ENCODE measurements at places on chromosomes 2 and 18.

DNA sequence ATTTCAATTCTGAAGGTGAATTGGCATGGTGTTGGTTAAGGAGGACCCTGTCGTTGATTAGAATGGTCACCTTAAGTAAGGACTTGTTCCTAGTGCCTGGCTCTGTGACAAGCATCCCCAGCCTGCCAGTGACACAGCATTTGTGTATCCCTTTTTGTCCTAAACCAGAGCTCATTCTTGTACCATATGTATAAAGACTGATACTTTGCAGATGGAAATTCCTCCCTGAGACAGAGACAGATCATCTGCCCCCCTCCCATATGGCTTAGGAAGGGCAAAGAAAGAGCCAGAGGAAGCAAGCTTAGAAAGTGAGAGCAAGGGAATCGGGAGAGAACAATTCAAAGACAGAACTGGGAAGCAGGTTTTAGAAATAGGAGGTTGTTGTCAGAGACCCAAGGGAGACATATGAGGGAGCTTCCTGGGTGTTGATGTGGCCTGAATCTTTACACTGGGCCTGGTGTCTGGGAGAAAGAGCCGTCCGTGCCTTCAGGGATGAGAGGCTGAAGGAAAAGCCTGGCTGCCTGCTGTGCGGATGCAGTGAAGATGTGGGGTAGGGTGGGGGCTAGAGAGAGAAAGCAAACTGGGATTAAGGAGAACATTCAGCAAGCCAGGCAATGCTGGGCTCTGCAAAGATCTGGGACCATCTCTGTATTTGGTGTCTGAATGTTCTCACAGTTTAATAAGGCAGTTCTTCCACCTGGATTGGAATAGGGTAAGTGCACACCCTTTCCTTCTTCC, 13.2 kb upstream of the CHRNA1 start:
- DNase-seq, result no peak

DNA sequence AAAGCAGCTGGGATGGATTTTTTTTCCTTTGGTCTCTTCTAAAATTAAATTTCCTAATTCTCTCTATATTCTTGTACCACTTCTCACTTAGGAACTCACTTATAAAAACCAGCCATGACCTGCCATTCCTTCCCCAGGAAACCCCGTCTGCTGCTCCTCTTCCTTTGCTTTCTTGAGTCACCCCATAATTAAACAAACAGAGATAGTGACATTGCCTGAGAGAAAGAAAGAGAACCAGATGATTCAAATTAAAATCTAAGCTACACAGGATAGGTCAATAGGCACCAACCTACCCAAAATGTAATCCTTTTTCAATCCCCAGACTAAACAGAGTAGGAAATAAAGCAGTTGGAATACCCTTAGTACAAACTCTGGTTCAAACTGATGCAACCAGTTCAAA, 9.7 kb downstream of the STK39 start:
- DNase-seq, result no peak

GRCh38 chr2:181111059-181111458, 130.7 kb downstream of the UBE2E3 start:
- DNase-seq, result no peak

DNA sequence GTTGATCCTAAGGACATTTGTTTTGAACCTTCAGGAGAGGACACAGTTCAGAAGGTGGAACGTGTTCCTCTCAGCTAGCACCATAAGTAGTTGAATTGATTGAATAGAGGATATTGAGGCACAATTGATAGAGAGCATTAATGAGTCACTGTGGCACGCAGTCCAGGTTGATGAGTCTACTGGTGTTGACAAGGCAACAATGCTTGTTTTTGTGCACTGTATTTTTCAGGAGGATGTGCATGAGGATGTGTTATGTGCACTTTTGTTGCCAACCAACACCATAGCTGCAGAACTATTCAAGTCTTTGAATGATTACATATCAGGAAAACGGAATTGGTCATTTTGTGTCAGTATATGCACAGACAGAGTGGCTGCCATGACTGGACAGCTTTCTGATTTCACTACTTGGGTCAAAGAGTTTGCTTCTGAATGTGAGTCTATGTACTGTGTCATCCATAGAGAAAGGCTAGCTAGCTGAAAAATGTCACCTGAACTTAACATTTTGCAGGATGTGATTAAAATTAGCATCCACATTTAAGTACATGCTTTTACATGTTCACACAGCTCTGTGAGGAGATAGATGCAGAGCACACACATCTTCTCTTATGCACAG, 140.1 kb upstream of the B3GNT2 start:
- no peak for DNase-seq

All from activated effector memory CD4-positive, alpha-beta T cell treated with anti-CD3 and anti-CD28 coated beads, Interleukin-2, amount 50 U/mL, for 16 hours (primary cell).